Nucleus accumbens (tissue), 56 donors: ENCODE measurements at places on chromosomes 13 and 19.

GRCh38 chr13:113422807-113423519 lies 30.3 kb downstream of the ADPRHL1 start:
- no peak for DNase-seq

DNA sequence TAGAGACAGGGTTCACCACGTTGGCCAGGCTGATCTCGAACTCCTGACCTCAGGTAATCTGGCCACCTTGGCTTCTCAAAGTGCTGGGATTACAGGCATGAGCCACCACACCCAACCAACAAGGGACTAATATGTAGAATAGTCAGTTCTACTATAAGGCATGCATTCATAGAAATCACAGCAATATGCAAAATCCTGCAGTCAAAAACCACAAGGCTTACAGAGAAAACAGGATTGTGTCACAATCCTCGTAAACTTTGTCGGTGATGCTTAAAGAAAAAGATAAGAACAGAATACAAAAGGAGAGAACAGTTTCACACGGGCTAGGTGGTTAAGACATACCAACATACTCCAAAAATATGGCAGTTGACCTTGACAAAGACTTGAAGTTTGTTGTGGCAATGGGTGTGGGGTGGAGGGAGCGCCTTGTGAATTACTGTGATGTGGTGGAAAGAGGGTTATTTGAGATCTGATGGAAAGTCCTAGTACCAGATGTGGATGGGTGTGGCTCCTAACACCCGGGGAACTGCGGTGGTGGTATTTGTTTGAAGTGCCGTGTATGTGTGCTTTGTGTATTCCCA lies 12.4 kb downstream of the NOSIP start:
- no peak for DNase-seq

DNA sequence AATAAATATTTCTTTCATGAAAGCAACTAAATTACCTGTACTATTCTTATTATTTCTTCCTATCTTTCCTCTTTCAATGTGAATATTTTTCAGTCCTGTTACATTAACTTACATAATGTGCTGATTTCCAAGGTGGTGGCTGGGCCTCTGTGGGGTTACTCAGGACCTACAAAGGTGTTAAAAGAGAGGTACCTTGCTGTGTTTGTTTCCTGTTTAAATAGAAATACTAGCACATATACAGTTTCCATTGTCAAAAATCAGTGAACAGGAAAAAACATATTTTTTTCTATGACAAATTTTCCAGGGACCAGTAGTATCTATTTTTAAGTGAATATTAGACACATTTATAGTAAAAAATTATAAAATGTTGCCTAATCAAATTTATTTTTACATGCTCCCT lies 8.7 kb upstream of the PCDH9 start:
- no peak for DNase-seq

- DNase-seq: no peak
Observed at GRCh38 chr13:59641817-59642216, 521.9 kb downstream of the DIAPH3 start.

- no peak for DNase-seq
Observed at GRCh38 chr19:46678110-46678732, 17.2 kb upstream of the DACT3 start.

- DNase-seq: no peak
Observed at GRCh38 chr19:29446361-29446760, 79.4 kb upstream of the VSTM2B start.

- DNase-seq: no peak
Observed at GRCh38 chr19:18500799-18501198, 21.1 kb downstream of the ELL start.

- DNase-seq: no peak
Observed at GRCh38 chr19:13207846-13208671, 57.8 kb downstream of the IER2 start.

DNA sequence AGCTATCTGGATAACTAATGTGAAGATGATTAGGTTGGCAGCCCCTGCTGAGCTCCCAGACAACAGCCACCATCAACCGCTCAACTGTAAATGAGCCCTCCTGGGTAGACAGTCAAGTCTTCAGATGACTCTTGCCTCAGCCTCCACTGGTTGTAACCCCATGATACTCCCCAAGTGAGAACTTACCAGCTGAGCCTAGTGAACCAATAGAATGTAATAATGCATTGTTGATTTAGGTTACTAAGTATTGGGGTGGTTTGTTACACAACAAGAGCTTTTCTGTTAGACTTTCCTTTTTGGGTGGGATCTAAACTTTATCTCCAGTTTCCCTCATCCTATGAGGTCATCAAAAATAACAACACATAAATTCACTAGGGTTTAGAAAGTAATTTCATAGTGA lies 69.4 kb downstream of the CYSLTR2 start:
- no peak for DNase-seq

- no peak for DNase-seq
Observed at GRCh38 chr19:5182751-5183150, 157.9 kb downstream of the PTPRS start.

GRCh38 chr19:1311543-1312091 lies 25.9 kb downstream of the EFNA2 start:
- no peak for DNase-seq

GRCh38 chr19:46862974-46863632 lies 2.3 kb downstream of the ARHGAP35 start:
- no peak for DNase-seq

- no peak for DNase-seq
Observed at GRCh38 chr19:51096473-51097165, 11.6 kb downstream of the CTU1 start.

DNA sequence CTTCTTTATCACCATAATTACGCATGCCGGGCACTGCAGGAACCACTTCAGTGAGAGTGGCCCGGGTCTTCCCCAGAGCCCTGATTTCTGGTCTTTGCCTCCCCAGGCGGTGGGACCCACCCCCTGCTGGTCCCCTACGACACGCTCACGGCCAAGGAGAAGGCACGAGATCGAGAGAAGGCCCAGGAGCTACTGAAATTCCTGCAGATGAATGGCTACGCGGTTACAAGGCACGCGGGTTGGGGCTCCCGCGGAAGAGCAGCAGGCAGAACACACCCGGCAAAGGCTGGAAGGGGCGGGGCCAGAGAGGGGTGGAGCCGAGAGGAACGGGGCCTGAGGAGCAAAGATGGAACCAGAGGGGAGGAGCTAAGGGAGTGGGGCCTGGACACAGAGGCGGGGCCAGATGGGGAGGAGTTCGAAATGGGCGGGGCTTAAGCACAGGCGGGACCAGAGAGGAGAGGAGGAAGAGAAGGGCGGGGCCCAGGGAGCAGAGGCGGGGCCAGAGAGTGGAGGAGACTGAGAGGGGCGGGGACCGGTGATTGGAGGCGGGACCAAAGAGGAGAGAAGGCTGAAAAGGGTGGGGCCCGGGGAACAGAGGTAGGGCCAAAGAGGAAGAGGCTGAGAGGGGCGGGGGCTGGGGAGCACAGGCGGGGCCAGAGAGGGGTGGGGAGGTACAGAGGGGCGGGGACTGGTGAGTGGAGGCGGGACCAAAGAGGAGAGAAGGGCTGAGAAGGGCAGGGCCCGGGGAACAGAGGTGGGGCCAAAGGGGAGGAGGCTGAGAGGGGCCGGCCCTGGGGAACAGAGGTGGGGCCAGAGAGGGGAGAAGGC lies 73.4 kb downstream of the RYR1 start:
- DNase-seq: no peak

- no peak for DNase-seq
Observed at GRCh38 chr19:55147545-55148251, 1.3 kb downstream of the TNNT1 start.

GRCh38 chr19:11486661-11487503 lies 6.0 kb upstream of the ELAVL3 start:
- DNase-seq: no peak

GRCh38 chr13:48654511-48654910 lies 782 bp downstream of the CYSLTR2 start:
- DNase-seq: no peak

- DNase-seq: no peak
Observed at GRCh38 chr13:24002206-24002815, 105.0 kb upstream of the C1QTNF9B start.

DNA sequence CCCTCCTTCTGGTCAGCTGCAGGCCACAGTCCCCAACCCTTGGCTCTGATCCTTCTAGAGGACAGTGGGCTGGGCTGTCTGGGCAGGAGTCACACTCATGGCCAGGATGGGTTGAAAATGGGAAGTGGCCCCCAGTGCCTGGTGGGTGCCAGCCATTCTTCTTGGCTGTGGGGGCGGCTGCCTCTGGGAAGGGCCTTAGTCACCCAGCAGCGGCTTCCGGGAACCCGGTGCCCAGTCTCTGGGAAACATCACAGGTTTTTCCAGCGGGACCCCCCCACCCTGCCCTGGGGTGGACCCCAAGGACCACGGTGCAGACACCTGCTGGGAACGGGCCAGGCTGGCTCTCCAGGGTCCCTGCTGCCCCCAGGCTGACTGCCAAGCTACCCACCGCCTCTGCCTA lies 27.3 kb upstream of the SLC7A10 start:
- DNase-seq: no peak

GRCh38 chr13:94236872-94237271 lies 242.6 kb downstream of the DCT start:
- DNase-seq: no peak

- DNase-seq: no peak
Observed at GRCh38 chr13:88288326-88288725, 617.2 kb downstream of the SLITRK5 start.

GRCh38 chr19:50870417-50871089 lies 2.7 kb upstream of the KLK2 start:
- DNase-seq: no peak

DNA sequence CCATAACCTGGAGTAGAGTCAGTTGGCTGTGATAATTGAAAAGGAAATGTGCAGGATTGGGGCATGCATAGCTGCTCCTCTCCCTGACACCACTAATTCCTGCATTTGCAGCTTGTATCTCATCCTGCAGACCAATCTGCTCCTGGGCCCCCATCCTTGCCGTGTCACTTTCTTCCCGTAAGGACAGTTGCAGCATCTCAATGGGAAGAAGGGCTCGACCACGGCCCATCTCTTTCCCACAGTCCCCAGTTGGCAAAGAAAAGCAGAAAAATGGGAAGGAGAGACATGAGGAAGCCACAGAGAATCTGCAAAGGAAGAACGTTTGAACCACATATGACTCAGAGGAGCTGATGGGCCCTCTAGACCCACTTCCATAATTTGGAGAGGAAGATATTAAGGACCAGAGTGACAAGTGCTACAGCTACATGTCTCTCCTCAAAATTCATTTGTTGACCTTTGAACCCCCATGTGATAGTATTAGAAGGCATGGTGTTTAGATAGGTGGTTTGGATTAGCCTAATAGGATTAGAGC lies 1.8 kb upstream of the SIGLEC12 start:
- no peak for DNase-seq

- no peak for DNase-seq
Observed at GRCh38 chr13:84234416-84234815, 352.1 kb upstream of the SLITRK1 start.

GRCh38 chr13:110343241-110343865 lies 36.3 kb downstream of the COL4A2 start:
- DNase-seq: no peak

DNA sequence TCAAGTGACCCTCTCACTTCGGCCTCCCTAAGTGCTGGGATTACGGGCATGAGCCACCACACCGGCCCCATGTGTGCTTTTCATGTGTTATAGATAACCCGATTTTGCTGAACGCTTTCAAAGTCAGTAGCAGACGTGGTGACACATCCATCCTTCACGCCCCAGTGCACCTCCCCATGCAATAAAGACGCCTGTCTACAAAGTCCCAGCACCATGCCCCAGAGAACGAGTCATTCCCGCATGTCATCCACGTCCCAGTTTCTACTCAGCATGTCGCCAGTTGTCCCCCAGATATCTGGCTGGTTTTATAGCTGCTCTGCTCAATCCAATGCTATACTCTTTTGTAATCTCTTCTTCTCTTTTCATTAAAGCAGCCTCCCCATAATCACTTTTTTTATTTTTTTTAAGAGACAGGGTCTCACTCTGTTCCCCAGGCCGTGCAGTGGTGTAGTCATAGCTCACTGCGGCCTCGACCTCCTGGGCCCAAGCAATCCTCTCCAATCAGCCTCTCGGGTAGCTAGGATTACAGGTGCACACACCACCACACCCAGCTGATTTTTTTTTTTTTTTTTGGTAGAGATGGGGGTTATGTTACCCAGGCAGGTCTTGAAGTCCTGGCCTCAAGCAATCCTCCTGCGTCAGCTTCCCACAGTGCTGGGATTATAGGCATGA lies 42.5 kb downstream of the DNM2 start:
- DNase-seq: no peak

DNA sequence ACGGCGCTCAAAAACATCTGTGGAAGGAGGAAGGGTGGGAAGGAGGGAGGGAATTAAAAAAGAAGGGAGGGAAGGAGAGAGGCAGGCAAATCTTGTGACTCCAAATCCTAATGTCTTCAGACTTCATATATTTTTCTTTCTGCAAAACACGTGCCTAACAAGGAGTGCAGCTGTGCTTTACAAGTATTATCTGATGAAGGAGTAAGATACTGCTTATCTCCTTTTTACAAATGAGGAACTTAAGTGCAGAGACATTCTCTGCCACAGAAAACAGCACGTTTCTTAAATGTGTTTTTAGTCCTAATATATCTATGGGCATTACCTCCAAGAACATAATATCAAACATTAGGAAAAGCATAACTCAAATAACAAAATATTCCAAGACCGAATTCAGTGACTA lies 6.5 kb downstream of the FLT3 start:
- DNase-seq: no peak

DNA sequence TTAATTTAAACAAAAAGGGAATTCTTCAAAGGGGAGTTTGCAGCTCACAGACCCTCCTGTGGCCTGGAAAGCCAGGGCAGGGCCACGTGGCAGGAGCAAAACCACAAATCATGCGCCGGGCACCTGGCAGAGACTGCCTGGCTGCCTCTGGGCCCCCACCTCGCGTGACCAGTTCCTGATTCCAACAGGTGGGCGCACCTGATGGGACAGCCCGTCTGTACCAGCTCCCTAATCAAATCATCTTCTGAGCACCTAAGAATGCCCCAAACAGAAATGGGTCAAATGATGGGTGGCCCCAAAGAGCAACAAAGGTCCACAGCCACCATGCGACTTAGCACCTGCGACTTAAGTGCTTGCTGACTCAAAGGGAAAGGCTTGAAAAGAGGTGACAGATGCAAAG lies 9.2 kb downstream of the TMTC4 start:
- DNase-seq: no peak

DNA sequence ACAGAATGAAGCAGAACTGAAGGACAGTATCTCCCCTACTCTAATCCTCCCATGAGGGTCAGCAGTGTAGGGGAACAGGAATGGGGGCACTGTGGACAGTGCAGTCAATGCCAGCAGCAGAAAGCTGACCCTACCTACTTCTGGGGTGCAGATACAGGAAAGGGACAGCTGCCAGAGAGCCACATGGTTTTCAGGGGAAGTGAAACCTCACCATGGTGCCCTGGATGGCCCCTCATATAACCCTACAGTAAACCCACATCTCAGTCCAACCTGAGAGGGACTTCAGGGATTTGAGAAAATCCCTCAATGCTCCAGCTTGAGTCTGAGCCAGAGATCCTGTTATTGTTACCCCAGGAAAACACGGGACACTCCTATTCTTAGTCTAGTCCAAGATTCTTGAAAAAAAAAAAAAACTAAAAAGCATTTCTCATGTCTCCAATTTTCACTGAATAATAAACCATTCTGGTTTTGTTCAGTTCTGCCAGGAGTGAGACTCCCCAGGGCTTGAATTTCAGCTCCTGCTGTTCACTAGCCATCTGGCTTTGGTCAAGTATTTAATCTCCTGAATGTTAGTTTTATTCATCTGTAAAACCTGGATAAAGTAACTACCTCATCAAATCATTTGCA lies 511.6 kb upstream of the ARGLU1 start:
- DNase-seq: no peak

GRCh38 chr13:89465366-89465765 lies 1794.2 kb downstream of the SLITRK5 start:
- DNase-seq: no peak

GRCh38 chr19:41525989-41526388 lies 50.0 kb upstream of the CEACAM21 start:
- no peak for DNase-seq
